ENCODE measurements at places on chromosomes 7 and 10.

DNA sequence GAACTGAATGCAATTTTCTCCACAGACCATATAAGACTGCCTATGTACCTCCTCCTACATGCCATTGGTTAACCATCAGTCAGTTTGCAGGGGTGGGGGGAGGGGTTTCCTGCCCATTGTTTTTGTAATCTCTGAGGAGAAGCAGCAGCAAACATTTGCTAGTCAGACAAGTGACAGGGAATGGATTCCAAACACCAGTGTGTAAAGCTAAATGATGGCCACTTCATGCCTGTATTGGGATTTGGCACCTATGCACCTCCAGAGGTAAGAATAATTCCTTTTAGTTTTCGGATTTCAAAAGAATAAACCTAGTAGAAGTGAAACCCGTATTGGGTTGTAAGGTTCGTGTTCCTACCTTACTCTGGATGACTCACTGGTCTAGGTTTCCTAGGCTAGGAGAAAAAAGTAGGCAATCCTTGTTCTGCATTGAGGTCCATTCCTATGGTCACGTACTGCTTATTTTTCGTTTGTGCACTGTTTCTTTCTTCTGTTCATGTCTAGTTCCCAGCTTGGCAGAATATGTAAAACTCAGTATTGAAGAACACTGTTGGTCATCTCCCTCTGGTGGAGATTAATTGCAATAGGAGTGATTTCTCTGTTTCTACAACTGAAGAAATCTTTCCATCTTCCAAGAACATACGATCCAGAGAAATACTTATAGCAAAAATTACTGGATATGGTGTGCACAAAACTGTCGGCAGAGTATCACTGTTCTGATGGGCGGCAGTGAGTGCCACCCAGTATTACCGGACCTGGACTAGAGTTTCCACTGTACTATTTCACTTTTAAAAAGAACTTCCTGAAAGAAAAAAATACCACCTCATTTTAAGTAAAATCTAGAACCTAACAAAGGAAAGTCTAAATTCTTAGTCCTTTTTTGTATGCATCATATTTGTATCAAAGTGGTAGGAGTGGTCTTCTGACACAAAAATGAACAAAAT, at the start of gene AKR1C3:
TSS of gene AKR1C3 (plus strand) at position 150 of the 941 bp plus-strand sequence. CDS start at position 181, 31 bp downstream.
- peak; percentile 18 for DNase-seq

DNA sequence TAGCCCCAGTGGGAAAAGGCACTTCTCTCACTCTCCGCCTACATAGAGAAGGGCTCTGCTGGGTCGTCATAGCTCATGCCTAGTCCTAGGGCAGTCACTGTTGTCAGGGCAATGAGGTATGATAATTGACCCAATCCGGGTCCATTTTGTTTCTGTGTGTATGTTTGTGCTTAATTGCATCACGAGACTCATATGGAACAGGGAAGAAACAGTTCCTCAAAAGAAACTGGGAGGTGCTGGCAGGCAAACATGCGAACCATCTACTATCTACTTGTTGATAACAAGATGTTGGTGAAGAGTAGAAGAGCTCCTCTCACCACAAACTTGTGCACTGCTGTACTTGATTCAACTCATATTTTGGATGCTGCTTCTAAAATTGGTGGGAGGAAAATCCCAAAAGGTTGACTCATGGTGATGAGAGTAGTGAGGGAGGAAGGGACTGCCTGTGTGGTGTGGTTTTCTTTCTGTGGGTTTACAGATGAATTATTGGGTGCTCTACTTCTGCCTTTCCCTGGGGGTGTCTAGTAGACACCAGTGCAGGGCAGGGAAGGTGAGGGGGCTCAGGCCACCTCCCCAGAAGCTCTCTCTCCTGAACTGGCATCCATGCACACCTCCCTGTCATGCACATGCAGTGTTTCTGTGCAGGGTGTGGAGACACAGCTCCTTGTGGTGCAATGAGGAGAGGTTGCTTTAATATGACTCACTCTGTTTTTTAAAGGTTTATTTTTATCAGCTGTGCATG, 29.4 kb downstream of the LSMEM1 start:
- DNase-seq: no peak

DNA sequence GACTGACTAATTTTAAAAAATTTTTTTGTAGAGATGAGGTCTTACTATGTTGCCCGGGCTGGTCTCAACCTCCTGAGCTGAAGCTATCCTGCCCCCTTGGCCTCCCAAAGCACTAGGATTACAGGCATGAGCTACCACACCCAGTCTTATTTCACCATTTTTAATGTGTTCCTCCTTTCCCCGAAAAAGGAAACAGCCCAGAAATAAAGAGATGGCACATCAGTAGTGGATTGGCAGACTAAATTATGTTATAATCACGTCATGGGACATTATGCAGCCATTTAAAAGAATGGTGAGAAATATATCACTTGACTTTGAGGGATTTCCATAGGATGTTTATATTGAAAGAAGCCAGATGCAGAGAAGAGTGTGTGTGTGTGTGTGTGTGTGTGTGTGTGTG, 40.5 kb downstream of the CAPZA2 start:
- no peak for DNase-seq

DNA sequence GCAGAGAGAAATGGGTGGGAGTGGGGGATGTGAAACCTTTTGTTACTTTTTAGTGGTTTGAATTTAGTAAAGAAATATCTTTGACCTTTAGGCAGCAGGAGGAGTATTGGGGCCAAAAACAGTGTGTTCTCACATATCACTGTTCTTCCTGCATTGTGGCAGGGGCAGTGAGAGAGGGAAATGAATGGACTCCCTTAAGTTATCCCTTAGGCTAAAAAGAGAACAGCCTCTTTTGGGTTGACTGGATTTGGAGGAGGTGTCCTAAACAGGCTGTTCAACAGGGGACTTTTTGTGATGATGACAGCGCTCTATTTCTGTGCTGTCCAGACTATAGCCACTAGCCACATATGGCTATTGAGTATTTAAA, 22.3 kb downstream of the ZNF775 start:
- DNase-seq: no peak

DNA sequence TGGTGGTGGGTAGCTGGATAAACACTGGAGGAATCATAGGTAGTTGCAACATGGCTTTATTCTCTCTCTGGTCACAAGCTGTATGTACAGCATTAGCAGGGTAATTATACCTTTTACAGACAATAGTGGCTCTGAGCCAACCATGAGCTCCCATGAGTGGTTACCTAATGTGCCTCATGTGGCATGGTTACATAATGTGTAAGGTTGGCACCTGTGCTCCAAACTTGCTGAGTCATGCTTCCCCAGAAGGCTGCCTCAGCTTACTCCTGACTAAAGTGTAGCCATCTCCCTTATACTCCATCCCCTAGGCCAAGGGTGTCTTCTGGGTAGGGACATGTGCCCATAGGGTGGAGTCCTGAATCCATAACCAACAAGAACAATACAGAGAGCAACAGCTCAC, 345.3 kb upstream of the SEMA3C start:
- DNase-seq: no peak

DNA sequence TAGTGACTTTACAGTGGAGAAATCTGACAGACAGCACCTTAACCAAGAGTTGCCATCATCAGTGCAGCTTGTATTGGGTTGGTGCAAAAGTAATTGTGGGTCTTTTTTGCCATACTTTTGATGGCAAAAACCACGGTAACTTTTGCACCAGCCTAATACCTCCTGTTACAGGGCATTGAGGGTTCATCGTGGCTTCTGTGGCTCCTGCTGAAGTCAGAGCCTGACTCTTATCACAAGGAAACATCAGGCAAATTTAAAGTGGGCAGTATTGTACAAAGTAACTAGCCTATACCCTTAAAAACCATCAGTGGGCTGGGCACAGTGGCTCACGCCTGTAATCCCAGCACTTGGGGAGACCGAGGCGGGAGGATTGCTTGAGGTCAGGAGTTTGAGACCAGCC, 117.4 kb downstream of the HECW1 start:
- DNase-seq: no peak

- DNase-seq: no peak
Measured at GRCh38 chr7:17963281-17963680, 23.0 kb upstream of the SNX13 start.

DNA sequence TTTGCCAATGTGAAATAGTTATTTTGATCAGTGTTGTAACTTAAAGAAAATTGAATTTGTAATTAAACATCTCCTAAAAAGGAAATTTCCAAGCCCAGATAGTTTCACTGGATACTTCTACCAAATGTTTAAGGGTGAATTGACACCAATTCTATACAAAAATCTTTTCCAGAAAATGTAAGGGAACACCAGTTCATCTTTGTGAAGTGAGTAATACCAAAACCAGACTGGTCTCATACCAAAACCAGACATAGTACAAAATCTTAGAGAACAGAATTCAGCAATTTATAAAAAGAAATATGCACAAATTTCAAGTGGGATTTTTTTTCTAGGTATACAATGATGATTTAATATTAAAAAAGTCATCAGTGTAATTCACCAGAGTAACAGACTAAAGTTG, 86.0 kb upstream of the ZNF32 start:
- no peak for DNase-seq

DNA sequence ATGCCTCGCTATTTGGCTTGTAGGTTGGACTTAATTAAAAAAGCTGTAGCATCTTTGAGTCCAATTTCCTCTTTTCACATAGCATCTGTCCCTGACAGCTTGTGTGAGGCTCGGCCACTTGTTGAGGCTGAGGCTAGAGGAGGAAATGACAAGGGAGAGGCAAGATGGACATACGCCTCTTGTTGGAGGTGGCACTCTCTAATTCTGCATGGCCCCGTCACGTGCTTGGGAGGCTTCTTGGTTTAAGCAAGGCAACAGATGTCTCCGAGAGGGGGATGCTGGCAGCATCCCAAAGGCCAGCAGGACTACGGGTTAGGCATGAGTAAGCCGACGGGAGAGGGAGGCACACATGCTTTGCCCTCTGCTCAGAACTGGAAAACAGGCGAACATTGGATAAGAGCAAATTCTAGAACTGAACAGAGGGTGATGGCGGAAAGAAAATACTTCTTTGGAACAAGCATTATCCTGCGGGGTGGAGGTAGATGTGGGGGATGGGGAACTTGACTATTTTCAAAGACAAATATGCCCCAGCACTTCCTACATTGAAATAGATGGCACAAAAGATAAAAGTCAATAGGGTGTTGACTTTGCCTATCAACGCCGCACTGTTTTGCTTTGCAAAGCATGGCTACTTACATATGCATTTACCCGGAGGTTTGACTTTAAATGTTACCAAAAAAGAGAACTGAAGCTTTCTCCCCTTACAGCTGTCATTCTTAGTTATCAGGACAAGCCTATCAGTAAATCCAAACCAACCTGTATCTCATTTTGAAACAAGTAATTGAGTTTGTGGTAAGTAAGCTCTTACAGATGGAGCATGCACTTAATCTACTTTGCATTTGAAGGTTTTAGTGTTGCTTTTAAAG, 94.8 kb downstream of the CHN2 start:
- DNase-seq: no peak

GRCh38 chr10:14385596-14386593, 55.2 kb upstream of the FRMD4A start:
- peak; percentile 7 for DNase-seq

- peak; percentile 4 for DNase-seq
Measured at GRCh38 chr7:86914551-86914950, 144.9 kb downstream of the ELAPOR2 start.

DNA sequence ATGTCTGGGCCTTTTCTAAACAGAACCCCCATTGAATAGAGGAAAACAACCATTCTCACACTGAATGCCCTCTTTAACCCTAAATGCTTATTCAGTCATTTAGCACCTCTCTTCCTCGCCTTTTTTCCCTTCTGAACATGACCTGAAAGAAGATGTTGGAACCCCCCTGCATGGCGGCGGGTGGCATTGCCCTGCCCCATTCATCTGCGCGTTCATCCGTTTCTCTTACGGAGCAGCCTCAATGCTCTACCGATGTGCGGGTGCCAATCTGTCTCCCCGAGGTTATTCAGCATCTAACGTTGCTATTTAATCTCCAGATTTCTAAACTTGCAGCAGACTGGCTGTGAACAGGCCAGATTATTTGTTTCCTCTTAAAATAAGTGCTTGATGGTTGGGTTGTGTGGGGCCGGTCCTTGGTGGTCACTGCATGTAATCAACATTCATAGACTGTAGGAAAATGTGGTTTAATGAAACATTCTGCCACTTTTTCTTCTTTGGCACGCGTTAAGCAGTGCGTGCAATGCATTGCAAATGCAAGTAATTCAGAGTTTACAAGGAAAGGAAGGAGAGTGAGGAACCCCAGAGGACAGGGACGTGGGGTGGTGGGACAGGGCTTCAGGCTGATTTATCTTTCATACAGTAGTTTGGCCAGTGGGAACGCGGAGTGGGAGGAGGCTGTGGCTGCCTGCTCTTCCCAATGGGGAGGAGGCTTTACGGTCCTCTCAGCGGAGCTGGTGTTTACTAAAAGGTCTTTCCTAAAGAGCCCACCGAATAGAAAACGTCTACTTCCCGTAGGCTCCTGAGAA, 286.7 kb downstream of the DPP6 start:
- DNase-seq: no peak
